ENCODE measurements at places on chromosomes 1 and 21.
A peak's percentile ranks its signal among the peaks of the same experiment; 100 is the strongest.

DNA sequence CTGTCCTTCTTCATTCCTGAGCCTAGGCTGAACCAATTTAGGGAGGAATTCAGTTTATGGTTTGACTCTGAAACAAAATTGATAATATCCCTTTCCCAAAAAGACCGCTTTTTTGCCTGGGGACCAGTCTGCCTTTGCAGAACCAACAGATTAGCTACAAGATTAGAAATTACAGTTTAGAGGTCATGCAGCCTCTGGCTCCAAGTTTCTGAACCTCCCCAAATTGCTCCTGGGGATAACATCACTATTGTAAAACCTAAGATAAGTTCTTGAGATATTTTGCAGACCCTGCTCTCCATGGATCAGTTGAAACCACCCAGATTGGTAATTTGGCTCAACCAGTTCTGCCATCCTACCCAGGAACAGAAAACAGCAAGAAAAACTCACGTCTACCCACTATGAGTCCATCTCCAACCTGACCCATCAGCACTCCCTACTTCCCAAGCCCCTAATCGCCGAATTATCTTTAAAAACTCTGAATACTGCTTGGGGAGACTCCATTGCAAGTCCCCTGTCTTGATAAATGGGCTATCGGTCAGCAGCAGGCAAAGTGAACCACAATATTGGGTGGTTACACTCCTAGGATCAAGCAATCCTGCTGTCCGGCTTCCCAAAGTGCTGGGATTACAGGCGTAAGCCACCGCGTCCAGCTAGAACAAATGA is 605 bp upstream of the RABGGTB start:
- no peak for DNase-seq

GRCh38 chr1:236176337-236177336 is 34.3 kb downstream of the GPR137B start:
- DNase-seq, result no peak

DNA sequence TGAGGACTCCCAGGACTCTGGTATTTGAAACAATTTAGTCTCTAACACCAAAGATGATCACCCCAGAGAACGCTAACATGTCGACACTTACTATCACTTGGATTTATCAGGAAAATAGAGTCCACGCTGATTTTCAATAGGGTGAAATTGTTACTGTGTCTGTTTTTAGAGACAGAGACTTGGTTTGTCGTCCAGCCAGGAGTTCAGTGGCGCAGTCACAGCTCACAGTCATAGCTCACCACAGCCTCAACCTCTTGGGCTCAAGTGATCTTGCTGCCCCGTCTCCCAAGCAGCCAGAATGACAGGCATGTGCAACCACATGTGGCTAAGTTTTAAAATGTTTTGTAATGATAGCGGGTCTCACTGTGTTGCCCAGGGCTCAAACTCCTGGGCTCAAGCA is 5.3 kb downstream of the SSU72 start:
- no peak for DNase-seq

- DNase-seq, result no peak
Measured at GRCh38 chr1:23718482-23718881, 24.8 kb upstream of the ELOA start.

- DNase-seq, result no peak
Measured at GRCh38 chr1:201364808-201365105, 12.7 kb downstream of the TNNT2 start.

GRCh38 chr1:162710780-162711465 is 78.7 kb downstream of the DDR2 start:
- no peak for DNase-seq

DNA sequence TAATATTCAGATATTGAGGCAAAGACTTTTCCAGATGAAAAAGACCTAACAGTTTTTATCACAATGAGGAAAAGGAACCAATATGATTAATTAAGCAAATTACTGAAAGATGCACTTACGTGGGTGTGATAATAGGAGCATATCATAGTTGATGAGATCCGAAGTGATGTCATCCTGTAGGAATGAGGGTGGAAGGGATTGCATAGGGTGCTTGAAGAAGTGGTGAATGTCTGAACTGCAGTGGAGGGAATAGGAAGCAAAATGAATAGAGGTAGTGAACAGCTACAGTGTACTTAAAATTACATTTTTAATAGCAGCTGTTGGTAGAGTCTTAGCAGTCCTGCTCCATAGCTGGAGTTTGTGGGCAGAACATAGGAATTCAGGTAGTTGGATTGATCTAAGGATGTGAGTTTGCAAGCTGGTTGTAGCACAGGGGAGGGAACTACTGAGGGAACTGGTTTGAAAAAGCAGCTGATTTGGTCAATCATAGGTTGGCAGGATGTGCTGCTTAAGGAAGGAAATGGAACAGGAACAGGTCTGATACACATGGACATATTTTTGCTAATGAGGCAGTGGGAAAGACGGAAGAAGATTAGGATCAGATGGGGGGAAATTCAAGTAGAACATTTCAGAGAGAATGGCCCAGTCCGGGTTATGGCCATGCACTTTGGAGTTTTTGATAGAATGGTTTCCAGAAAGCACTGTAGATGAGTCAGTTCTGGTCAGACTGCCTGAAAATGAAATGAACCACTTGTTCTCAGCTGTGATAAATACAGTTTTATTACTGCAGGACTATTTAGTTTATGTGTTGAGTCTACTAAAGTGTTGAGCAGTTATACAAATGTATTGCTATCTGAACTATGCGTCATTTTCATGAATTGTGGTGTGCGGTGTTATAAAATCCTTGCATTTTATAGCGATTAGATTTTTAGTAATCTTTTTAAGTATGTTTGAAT is 155.8 kb downstream of the RYR2 start:
- no peak for DNase-seq

DNA sequence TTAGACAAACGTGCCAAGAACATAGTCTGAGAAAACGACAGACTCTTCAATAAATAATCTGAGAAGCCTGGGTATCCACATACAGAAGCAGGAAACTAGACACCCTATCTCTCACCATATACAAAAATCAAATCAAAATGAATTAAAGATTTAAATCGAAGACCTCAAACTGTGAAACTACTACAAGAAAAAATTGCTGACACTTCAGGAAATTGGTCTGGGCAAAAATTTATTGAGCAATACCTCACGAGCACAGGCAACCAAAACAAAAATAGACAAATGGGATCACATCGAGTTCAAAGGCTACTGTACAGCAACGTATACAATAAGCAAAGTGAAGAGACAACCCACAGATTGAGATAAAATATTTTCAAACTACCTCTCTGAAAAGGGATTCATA is 292.8 kb upstream of the RGS18 start:
- DNase-seq, result no peak

- peak; percentile 20 for DNase-seq
Measured at GRCh38 chr21:39006571-39007311, 176.5 kb downstream of the PSMG1 start.

DNA sequence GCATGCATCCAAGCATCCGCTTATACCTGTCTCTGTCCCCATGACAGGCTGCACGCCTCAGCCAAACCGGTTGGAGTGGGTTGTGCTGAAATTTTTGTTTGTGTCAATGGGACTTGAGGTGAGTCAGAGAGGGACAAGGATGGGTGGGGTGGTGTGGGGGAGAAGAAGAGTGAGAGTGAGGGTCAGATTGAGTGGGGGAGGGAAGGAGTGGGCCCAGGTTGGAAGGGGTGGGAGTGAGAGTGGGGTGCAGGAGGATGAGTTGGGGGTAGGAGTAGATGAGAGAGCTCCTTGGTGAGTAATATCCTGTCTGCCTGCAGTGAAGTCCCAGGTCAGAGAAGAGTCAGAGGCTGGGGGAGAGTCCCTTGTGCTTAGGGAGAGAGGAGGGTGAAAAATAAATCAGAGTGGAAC is 3.3 kb upstream of the NECTIN4 start:
- no peak for DNase-seq

DNA sequence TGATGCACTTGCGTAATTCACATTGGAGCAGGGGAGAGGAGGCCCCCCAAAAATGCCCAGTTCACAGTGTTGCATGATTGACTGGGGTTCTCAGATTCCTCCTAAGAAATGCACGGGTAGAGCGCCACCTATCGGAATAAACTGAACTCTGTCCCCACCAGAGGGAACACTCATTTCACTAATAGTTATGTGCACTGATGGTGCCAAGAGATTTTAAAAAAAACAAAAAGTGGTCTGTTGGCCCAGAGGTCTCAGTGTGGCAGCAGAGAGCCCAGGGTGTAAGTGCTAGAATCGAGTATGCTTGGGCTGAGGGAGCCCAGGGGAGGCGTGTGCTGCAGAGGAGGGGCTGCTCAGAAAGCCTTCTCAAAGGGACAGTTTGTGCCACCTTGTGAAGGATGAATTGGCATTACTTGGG is 6.9 kb downstream of the PINK1 start:
- DNase-seq, result no peak

DNA sequence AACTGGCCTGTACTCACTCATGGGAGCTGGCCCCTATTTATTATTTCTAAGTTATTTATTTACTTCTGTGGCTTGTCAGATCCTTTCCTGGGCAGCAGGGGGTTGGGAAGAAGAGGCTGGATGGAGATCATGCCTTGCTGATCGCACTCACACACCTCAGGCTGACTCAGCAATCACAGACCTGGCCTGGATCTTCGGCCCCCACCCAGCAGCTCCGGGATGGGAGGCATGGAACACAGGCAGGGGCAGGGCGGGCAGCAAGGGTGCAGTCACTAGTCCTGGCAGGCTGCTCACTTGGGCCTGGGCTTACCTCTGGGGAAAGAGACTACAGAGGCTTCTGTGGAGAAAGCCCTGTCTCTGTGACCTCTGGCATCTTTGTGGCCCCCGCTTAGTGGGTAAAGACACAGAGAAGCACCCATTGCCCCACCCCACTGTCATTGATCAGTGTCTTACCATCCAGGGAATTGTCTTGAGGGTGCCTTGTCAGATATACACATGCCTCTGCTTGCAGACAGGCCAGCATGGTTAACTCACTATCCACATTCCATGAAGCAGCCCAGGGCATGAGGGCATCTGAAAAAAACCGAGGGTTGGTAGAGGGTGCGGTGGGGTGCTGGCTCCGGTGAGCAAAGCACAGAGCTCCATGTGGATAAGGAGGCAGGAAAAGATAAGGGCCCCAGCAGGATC is 3.7 kb downstream of the ARTN start:
- no peak for DNase-seq

GRCh38 chr1:209457401-209458125 is 126.0 kb upstream of the CAMK1G start:
- no peak for DNase-seq

DNA sequence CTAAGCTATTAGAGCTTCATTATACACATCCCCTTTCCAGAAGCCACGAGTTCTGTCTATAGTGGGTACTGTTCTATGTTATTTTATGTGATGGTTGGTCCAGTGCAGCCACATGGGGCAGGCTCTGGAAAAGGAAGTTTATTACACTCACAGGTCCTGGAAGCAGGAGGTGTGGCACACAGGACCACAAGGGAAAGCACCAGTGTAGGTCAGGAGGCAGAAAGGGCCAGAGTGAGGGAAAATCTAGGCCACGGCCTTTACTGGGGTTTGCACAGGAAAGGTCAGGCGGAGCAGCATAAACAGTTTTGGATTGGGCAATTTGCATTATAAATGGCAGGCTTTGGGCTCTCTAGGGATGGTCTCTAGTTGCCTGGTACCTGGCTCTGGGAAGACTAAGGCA is 21.8 kb upstream of the CNIH3 start:
- DNase-seq, result no peak

GRCh38 chr1:164628772-164629171 is 69.8 kb downstream of the PBX1 start:
- DNase-seq, result no peak

All from C1 segment of cervical spinal cord (tissue), 14 donors.